ENCODE measurements at places on chromosomes 5 and 9.

- no peak for DNase-seq
- peaks cover 38% of the 10 kb centered on the region for H3K4me1 ChIP-seq
- H3K36me3 ChIP-seq, result peaks cover 15% of the 10 kb centered on the region
- no peak overlapping the region for H3K4me3 ChIP-seq
- H3K27ac ChIP-seq, result no peak overlapping the region
Measured at GRCh38 chr5:59099995-59100345, 517.1 kb downstream of the RAB3C start.

DNA sequence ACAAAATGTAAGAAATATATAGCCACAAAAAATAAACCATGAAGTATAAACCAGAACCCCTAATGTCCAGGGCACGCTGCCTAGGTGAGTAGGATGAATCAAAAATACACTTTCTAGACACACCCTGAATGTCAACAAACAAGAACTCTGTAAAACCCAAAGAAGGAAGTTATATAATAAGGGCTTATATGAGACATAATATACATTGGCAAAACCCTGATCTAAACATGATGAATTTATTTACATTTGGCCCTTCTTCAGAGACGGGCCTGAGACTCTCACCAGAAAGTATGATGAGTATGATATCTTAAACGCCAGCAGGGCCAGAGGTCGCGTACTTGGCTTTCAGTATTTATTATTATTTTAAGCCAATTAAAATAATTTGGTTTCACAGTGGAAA is 125.1 kb upstream of the FST start:
- no peaks in the 10 kb centered on the region for H3K36me3 ChIP-seq
- H3K4me3 ChIP-seq, result no peak overlapping the region
- H3K27me3 ChIP-seq, result no peaks in the 10 kb centered on the region
- no peaks in the 10 kb centered on the region for H3K4me1 ChIP-seq
- no peak for DNase-seq

DNA sequence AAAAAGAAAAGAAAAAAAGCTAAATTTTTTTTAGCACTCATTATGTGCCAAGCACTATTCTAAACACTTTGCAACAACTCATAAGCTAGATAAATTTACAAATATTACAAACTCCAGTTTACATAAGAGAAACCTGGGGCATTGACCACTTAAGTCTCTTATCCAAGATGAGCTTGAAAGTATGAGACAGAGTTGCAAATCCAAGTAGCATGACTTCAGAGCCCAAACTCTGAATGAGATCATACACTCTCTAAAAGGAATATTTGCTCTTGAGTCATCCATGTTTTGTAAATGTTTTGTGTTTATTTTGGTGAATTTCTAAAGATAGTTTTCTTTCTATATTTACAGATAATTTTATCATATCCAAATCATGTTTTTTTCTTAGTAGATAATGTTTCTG is 4.0 kb upstream of the SHOC1 start:
- H3K36me3 ChIP-seq, result no peaks in the 10 kb centered on the region
- H3K27me3 ChIP-seq, result no peaks in the 10 kb centered on the region
- H3K27ac ChIP-seq, result no peak overlapping the region
- H3K4me3 ChIP-seq, result no peak overlapping the region
- H3K4me1 ChIP-seq, result no peaks in the 10 kb centered on the region
- no peak for DNase-seq

- peaks cover 11% of the 10 kb centered on the region for H3K4me1 ChIP-seq
- no peak for DNase-seq
- H3K4me3 ChIP-seq, result no peak overlapping the region
- no peak overlapping the region for H3K27ac ChIP-seq
- no peaks in the 10 kb centered on the region for H3K36me3 ChIP-seq
Measured at GRCh38 chr5:138037907-138038633, 5.2 kb upstream of the FAM13B start.

- H3K27ac ChIP-seq, result no peak overlapping the region
- no peaks in the 10 kb centered on the region for H3K36me3 ChIP-seq
- H3K4me1 ChIP-seq, result no peaks in the 10 kb centered on the region
- H3K27me3 ChIP-seq, result no peaks in the 10 kb centered on the region
- no peak overlapping the region for H3K4me3 ChIP-seq
- no peak for DNase-seq
Measured at GRCh38 chr9:99401680-99402504, 179.8 kb downstream of the SEC61B start.

GRCh38 chr5:75566710-75567309 is 44.4 kb upstream of the ANKDD1B start:
- H3K36me3 ChIP-seq, result peaks cover 34% of the 10 kb centered on the region
- no peak for DNase-seq
- H3K4me1 ChIP-seq, result peaks cover 16% of the 10 kb centered on the region
- peak overlapping the region; percentile 24 for H3K4me3 ChIP-seq
- H3K27ac ChIP-seq, result peak overlapping the region; percentile 80
- H3K27me3 ChIP-seq, result no peaks in the 10 kb centered on the region
